ENCODE measurements at places on chromosomes 2 and 18.
A peak's percentile ranks its signal among the peaks of the same experiment; 100 is the strongest.

GRCh38 chr2:221451862-221452788 lies 120.0 kb downstream of the EPHA4 start:
- no peak for DNase-seq

- DNase-seq = no peak
Measured at GRCh38 chr18:31835528-31836133, 75.0 kb upstream of the SLC25A52 start.

DNA sequence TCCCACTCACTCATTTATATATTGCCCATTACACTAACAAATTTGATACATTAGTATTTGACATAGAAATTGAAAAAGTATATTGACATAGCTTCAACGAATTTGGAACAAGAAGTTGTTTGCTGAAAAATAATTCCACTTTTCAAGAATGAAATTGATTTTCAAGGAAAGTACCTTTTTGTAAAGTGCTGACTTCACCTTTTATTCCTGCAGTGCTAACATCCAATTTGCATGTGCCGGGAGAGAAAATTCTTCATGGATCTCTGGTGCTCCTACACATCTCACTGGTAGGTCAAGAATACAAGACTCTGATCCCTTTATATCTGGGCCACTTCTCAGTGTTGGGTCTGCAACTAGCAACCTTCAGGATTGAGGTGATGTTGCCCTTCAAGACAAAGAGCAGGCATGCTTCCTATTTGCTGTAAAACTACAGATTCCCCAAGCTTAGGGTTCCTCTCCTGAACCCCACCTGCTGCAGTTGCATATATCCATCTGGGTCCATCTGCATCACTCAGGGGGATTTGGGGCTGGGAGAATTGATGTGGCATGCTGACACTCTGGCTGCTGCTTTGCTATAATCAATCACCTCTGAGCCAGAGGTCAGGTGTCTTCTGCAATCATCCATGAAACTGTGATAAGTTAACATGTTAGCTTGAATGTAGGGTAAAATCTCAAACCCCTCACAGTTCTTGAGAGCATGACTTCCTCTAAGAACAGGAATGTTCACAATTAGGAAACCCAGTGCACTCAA lies 108.4 kb upstream of the TTN start:
- no peak for DNase-seq

GRCh38 chr2:176435729-176436128 lies 166.5 kb downstream of the MTX2 start:
- DNase-seq = no peak

DNA sequence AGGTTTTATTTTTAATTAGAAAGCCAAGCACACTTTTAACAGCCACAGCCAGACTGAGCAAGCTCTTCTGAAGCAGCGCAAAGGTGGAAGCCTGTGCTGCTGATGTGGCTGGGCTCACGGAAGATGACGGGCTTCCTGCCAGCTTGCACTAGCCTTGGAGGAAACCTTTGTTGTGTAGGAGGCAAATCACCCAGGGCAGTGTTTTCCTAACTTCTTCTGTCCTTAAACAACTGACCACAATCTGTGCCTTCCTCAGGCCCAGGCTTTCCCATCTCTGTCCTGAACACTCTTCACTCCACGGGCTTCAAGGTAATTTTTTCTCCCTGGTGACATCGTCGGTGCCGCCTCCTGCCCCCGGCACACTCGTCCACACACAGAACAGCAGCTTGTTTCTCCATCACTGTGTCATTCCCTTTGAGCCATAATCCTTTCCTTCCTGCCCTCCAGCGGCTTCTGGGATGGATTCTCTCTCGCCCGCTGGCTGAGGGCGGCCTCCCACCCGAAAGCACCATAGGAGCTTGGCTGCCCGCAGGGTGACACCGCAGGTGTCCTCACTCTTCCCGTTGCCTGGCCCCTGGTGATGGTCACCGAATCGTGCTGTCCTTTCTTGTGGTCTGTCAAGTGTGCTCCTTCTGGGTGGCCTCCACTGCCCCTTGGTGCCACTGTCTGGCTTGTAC lies 31.1 kb upstream of the INHBB start:
- DNase-seq = no peak

GRCh38 chr2:3535794-3536681 lies 16.7 kb upstream of the ADI1 start:
- DNase-seq = peak; percentile 77

GRCh38 chr2:177828557-177828956 lies 244.0 kb downstream of the PDE11A start:
- DNase-seq = no peak

DNA sequence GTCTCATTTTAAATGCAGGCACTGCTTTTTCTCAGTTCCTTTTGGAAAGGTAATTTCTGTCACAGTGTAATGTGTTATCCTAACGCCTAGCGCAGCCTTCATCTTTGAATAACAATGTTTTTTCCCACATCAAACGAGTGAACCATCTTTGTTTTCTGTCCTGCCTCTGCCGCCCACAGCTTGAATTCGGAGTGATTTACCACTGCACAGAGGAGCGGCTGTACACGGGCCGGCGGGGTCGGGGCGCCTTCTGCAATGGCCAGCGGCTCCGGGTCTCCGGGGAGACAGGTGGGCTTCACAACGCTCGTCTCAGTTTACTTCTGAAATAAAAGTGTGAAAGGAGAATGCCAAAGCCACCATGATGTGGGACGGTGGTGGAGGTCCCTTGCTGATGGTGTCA lies 32.8 kb downstream of the IMPA2 start:
- no peak for DNase-seq

GRCh38 chr2:16515696-16516095 lies 149.9 kb downstream of the CYRIA start:
- DNase-seq = no peak

DNA sequence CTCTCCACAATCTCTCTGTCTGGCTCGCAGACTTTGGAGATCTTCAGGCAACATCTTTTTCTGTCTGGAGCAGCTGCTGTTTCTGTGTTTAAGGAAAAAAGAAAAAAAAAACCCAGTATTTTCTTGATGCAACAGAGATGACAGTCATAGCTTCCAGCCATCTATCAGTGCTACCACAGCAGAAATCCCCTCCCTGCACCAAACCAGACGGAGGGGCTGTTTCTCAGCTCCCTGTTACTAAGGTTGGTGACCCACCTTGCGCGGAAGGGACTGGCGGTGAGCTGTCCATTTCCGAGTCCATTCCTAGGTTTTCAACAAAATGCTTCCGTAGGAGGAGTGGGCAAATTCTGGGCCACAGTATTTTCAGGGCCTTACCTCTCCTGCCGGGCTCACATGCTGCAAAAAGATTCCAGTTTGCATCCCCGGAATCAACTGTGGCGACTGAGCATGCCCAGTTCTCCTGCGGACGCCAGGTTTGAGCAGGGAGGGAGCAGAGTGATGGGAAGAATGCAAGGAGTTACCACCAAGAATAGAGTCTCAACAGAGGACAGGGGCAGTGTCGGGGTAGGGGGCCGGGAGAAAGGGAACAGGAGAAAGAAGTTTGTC lies 1.2 kb downstream of the SLC4A10 start:
- DNase-seq = no peak

- no peak for DNase-seq
Measured at GRCh38 chr2:30326497-30326896, 95.2 kb downstream of the LBH start.

DNA sequence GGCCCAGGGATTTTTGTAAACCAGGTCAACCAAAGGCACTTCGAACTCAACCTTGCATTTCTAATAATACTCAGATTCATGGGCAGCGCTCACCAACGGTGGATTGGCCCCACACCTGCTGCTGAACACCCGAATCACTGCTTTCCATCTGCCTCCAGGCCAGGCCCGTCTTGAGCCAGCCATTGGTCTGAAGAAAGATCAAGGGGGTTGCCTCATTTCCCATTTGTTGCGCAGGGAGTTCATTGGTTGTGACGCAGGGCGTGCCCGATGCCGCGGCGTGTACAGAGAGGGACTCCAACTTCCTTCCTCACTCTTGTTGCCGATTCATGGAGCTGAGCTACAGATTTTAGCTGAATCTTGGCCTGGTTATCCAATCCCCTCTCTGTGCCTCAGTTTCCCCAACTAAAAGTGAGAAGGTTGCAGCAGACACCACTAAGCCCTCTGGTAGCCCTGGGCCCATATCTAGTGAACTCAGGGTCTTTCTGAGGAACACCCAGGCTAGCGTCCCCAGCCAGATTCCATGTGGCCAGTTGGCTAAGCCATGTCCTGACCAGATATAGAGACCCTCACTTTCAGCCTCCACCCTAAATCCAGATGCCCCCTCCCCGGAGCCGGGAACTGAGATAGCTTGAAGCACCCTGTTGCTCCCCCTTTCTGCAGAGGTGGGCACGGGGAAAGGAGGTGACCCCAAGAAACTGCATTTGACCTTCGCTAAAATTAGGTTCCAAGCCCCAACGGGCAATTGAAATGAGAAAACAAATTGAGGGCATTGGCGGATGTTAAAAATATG lies 60.9 kb upstream of the HPCAL1 start:
- no peak for DNase-seq

- no peak for DNase-seq
Measured at GRCh38 chr2:40480073-40480472, 28.2 kb upstream of the SLC8A1 start.

- no peak for DNase-seq
Measured at GRCh38 chr2:40039549-40039948, 260.5 kb upstream of the THUMPD2 start.

DNA sequence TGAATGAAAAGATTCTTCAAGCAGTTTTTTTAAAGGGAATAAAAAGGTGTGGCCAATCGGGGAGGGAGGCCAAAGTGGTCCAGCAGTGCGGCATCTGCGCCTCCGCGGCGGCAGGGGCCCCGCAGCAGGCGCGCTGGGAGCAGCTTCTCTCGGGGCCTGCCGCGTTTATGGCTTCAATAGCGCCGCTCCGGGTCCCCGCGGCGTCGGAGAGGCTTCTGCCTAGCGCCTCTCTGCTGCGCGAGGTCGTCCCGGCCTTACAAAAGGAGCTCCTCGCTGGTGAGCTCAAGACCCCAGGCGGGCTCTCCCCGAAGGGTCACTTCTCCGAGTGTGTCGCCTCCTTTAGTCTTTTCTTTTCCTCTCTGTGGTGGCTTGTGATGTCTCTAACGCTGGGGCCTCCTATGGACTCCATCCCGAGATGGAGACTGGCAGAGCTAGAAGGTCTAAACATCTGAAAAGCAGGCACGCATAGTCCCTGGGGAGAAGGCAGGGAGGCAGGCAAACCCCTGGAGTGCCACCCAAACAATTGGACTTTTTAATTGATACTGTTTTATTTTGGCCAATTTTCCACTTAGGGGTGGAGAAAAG lies 67.1 kb downstream of the SUMO1 start:
- peak; percentile 58 for DNase-seq

- DNase-seq = no peak
Measured at GRCh38 chr2:26430826-26431225, 29.1 kb downstream of the DRC1 start.

GRCh38 chr2:134917888-134918525 lies 615 bp upstream of the CCNT2 start:
- no peak for DNase-seq

DNA sequence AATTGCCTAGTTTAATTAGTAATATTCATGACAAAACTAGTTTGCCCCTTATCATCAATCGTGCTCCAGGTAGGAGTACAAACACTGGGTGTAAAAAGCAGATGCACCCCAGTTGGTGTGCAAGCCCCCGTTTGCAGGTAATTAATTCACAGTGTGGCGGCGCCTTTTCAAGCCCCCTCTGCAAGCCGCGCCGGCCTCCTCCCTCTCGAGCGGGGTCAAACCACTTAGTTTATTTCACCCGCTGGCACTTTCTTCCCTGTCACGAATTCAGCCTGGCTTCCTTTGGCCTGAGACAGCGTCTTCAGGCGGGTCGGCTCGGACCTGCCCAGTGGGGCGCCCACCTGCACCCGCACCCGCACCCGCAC lies 64.7 kb upstream of the MAPRE2 start:
- DNase-seq = no peak

DNA sequence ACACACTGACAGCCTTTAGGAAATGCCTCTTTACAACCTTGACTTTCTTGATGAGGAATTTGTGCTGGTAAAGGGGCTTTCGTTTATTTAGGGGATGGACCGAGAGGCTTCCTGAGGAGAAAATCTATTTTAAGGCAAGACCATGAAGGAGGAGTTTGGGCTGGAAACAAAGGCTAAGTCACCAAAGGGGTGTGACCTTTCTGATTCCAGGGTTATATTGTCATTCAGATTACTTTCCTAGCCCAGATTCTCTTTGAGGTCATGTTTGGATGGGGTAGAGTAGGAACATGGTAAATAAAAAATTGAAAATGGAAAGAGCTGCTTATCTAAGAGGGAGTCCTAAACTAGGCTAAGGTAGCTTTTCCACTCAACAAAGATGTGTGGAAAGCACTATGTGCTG lies 77.1 kb upstream of the UGP2 start:
- DNase-seq = no peak

DNA sequence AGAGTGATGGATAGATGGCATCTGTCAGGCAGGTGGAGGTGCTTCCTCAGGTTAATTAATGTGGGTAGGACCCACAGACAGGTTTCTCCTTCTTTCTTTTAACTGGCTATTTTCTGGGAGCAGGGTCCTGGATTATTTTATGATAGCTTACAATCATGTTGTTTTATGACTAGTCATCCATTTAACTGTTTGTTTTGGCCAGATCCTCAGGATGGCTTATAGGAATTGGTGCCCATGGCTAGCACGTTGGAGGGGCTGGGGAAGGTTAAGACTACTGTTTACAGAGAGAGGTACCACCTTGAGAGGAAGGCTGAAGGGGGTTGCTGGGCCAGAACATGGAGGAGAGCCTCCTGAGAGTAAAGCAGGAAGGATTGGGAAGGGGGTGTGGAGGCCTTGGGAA lies 78.0 kb upstream of the MGAT5 start:
- no peak for DNase-seq

- DNase-seq = no peak
Measured at GRCh38 chr2:101958061-101958460, 33.7 kb upstream of the IL1R2 start.

- no peak for DNase-seq
Measured at GRCh38 chr18:23225503-23225902, 90.2 kb downstream of the CABLES1 start.

DNA sequence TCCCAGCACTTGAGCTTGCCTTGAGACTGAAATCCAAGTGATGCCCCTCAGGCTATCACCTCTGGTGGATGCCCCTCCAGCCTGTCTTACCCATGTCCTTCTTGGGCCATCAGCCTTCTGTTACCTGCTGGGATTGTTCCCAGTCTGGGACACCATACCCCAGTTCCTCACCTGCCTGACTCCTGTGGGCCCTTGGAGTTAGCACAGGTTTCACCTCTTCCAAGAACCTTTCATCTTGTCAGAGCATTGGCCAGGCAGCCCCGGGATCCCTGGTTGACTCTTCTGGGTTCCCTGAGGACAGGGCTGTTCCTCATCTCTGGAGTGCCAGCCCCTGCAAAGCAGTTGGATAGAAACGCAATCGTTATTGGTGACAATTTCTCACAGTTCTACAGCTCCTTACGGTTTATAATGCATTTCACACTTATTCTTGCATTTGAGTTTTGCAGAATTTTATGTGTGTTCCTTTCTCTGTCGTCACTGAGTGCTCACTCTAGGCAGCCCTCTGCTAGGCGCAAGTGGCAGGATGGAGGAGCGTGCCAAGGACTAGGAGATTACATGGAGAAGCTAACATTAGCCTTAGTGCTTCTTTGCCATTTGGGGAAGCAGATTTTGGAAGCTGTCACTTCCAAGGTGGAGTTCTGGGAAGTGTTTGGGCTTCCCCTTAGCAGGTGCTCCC lies 139.7 kb downstream of the DDX1 start:
- DNase-seq = no peak

GRCh38 chr2:96551605-96552314 lies 15.2 kb downstream of the ARID5A start:
- DNase-seq = no peak

GRCh38 chr2:70094978-70095719 lies 7.9 kb downstream of the PCBP1 start:
- peak; percentile 43 for DNase-seq

GRCh38 chr2:43114210-43114609 lies 112.2 kb downstream of the ZFP36L2 start:
- DNase-seq = no peak

All from right forelimb (tissue), 1 donor.